Left kidney (tissue), 8 donors: ENCODE measurements at places on chromosomes 6 and 20.

DNA sequence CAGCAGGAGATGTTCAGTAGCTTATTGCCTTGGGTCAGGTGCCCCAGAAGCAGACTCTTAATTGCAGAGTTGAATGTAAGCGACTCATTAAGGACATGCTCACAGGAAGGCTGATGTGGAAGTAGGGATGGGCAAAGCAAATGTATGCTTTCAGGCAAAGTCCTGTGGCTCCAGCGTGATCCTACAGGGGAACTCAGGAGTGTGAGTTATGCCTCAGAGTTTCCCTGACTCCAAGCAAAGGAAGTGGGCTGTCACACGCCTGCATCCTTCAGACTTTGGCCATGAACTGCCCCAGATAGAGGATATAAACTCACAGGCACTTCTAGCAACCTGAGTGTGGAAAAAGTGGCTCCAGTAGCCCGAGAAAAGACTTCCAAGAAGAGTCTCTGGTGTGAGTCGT lies 64.9 kb upstream of the ZNF133 start:
- DNase-seq: no peak

GRCh38 chr6:95948324-95948723 lies 67.5 kb upstream of the FUT9 start:
- DNase-seq: no peak

DNA sequence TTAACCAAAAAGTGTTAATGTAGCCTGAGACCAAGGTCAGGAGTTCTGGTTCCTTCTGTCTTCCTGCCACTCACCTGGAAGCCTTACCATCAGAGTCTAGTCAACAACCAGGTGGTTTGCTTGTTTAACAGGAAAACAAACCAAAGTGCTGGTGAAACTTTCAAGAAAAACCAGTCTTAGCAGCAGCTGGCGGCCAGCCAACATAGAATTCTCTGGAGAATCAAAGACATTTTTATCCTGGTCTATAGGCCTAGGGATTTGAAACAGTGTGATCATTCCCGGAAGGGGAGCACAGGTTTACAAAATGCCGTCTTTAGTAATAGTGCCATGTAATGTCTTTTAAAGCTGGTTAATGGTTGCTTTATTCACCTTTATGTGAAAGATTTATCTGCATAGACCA lies 146.6 kb upstream of the AKIRIN2 start:
- no peak for DNase-seq

DNA sequence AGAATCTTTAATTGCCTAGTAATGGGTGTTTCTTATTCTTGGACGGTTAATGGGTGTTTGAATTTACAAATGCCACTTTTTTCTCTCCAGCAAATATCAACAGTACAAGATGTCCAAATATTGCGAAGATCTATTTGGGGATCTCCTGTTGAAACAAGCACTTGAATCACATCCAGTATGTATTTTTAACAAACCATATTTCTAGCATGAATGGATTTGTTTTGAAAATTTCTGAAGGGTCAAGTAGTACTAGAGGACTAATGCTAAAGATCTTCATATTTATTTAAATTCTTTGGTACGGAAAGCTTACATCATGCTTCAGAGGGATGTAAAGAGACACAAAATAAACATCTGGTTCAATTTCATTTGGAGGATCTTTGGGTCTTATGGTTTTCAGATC lies 123.9 kb upstream of the LAMP5 start:
- no peak for DNase-seq

DNA sequence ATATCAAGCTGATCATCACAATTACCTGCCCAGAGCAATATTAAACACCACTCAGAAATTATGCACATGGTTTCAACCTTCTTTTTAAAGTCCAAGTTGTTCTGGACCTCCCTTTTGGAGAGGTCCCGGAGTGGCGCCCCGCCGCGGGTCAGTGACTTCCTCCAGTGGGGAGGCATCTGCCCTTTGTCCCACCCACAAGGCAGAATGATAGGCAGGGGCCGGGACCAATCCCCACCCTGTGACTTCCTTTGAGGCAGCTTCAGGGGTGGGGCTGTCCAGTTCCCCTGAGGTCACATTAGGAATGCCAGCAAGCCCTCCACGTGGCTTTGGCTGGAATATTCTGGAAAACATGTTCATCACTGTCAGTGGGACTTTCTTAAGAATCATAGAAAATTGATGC lies 207.0 kb downstream of the ANKRD60 start:
- DNase-seq: no peak

GRCh38 chr20:63531686-63532448 lies 5.3 kb downstream of the PTK6 start:
- no peak for DNase-seq

GRCh38 chr6:114785235-114786127 lies 442.7 kb upstream of the HS3ST5 start:
- no peak for DNase-seq

DNA sequence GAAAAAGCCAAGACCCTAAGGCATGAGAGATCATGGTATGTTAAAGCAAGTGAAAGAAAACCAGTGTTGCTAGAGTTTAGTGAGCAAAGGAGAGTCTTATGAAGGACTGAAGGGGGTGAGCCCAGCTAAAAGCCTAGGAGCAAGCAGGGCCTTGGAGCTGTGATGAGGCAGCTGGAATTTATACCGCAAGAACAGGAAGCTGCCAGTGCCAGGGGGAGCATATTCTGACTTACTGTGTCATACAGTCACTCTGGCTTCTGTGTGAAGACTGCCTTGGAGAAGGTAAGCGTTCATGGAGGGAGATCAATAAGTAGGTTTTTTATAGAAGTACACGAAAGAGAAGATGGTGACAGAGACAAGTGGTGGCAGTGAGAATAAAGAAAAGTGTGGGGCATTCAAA lies 308.9 kb upstream of the THEMIS start:
- no peak for DNase-seq

DNA sequence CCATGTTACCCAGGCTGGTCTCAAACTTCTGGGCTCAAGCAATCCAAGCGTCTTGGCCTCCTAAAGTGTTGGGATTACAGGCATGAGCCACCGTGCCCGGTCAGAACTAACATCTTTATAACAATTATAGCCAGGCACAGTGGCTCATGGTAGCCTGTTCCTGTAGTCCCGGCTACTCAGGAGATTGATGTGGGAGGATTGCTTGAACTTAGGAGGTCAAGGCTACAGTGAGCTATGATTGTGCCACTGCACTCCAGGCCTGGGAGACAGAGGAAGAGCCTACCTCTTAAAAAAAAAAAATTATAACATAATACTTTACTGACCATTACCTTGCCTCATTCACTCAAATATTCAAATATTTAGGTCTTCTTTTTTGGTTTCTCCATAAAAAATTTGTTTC lies 16.8 kb upstream of the MYMX start:
- DNase-seq: no peak

DNA sequence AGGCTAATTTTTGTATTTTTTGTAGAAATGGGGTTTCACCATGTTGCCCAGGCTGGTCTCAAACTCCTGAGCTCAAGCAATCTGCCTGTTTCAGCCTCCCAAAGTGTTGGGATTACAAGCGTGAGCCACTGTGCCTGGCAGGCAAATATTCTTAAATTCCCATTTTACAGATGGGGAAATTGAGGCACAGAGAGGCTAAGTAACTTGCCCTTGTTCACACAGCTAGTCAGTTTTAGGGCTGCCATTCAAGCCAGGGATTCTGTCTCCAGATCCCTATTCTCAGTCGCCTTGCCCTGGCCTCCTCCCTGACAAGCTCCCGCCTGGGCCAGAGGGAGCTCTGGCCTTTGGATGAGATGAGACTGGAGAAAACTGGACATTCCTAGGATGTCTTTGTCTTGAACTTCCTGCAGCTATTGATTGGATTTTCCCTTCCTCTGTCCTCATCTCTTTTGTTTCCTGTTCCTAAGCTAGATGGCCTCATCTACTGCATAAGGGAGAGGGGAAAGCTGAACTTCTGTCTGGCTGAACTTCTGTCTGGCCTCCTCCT lies 90.5 kb downstream of the NDUFAF5 start:
- no peak for DNase-seq

GRCh38 chr20:19990850-19991249 lies 26.3 kb upstream of the NAA20 start:
- DNase-seq: no peak

DNA sequence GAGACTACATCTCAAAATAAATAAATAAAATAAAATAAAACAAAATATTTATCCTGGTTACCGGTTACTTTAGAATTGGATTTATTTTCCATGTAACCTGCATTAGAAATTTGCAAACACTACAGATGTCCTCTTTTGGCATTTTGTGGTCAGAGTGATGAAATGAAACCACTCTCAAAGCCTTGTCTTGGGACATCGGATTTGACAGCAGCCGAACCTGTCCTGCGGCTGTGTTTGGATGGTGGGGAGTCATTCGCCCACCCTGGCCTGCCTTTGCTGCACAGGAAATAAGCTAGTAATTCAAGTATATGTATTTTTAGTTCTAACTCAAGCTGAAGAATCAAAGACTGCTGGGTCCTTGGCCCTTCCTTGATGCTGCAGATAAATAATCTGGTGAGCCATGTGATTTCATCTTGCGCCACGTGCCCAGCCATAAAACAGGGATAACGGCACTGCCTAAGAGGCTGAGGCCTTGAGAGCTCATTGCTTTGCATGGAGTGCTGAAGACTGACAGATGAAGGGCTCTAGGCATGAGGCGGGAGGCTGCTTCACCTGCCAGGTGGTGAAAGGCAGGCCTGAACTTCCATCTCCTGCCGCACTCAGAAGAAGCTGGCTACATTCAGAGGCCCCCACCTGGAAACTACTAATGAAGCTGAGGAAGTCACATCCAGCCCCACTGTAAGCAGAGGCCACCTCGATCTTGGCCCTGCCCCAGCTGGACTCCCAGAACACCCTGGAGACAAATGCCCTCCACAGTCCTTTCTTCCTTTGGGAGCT lies 76.9 kb downstream of the NOL4L start:
- DNase-seq: no peak

- DNase-seq: no peak
These were observed 33.1 kb downstream of the VSTM2L start for GRCh38 chr20:37936041-37936440.

GRCh38 chr6:3202999-3203696 lies 24.3 kb downstream of the TUBB2B start:
- DNase-seq: no peak

- no peak for DNase-seq
These were observed 8.5 kb upstream of the REPS1 start for GRCh38 chr6:138996524-138996923.

GRCh38 chr20:10129749-10130148 lies 88.9 kb upstream of the SNAP25 start:
- DNase-seq: no peak

DNA sequence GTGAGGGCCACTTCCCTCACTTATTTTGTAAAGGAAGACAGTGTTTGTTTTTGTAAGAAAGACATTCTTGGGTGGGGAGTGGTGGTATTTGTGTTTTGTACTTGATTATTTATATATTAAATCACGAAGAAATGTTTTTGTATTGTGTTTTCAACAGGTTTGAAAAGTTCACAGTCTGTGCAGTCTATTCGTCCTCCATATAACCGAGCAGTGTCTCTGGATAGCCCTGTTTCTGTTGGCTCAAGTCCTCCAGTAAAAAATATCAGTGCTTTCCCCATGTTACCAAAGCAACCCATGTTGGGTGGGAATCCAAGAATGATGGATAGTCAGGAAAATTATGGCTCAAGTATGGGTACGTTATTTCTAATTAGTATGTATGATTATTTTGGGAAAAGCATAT lies 137.2 kb downstream of the NCOA3 start:
- no peak for DNase-seq

GRCh38 chr20:43389839-43390626 lies 67.7 kb upstream of the SRSF6 start:
- no peak for DNase-seq

DNA sequence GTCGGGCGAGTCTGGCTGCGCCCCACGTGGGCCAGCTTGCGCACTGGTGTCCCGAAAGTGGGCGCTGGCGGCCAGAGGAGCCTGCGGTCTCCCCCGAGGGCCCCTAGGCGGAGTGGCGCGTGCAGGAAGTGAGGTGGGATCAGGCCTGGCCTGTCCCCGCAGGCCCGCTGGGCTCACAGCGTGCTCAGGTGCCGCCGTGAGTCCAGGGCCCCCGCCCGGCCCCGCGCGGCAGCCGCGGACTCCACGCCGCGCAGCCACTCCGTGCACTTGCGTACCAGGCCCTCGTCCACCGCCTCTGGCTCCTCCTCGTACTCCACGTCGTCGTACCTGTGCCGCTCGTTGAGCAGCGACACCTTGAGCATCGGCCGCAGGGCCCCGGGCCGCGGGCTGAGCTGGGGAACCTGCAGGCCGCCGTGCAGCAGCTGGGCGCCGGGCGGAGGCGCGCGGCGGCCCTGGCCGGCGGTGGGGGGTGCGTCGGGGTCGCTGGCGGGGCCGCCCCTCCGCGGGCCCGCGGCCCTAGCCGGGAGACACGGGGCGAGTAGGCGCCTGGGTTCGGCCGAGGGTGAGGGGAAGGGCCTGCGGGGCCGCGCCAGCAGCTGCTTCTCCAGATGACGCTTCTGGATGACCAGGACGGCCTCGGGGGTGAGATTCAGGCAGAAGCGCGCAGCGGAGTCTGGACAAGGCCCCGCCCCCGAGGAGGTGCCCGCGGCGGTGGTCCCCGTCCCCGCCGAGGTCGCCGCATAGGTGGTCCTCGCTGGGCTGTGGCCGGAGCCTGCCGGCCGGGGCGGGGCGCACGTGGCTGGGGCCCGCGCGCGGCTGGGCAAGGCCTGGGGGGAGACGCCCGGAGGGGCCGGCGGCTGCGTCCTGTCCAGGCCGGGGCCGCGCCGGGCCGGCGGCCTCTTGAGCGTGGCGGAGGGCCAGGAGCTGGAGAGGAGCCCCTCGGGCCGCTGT lies 835 bp downstream of the PRR18 start:
- DNase-seq: no peak

- DNase-seq: peak; percentile 85
These were observed 230.3 kb downstream of the TFAP2A start for GRCh38 chr6:10184371-10185227.

DNA sequence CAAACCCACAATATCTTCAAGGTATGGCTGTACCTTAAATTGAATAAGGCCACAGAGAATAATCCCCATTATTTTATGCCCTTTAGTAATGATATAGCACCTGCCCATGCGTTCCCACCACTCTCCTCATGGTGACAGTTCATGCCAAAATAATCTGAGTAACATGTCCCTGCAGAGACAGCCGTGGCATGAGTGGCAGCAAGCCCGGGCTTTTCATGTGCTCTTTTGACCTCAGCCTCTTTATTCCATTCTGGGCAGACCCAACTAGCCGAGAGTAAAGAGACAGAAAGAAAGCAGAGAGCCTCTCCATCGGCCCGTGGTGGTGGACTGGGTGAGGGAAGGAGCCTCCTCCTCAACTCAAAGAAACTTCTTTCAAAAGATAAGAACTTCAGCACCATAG lies 19.9 kb upstream of the POPDC3 start:
- DNase-seq: no peak

- DNase-seq: peak; percentile 14
These were observed 71.0 kb upstream of the SAMD3 start for GRCh38 chr6:130293800-130294199.
